ENCODE measurements at places on chromosomes 6 and 20.

- DNase-seq: no peak
These were observed 97.8 kb downstream of the WDR27 start for GRCh38 chr6:169604076-169604475.

GRCh38 chr20:20130399-20130798 lies 78.1 kb downstream of the CFAP61 start:
- no peak for DNase-seq

DNA sequence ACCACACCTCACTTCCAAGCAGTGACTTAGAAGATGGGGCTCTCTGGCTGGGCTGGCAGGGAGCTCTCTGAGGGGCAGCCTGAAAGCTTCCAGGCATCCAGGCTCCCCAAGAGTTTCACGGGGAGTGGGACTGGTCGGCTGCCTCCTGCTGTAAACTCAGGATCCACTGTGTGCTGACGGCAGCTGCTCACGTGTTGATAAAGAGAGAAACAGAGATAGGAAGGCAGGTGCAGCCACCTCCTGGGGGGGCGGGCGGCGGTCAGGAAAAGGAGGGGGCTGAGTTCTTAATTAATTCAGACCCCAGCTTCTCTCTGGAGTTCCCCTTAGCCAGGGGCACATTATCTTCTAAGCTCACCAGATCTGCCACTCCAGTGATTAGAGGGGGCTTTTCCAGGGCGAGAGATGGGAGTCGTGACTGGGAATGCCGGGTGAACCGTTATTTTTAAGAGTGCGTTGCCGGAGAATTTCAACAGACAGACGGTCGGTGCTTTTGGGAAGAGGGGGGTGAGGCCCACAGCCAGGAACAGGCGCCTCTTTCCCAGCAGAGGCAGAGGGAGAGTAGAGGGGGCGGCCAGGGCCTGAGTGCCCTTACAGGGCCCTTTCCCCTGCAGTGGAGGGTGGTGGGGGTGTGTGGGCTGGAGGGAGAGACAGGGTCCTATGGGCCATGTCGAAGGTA lies 70.9 kb downstream of the CD40 start:
- DNase-seq: no peak

DNA sequence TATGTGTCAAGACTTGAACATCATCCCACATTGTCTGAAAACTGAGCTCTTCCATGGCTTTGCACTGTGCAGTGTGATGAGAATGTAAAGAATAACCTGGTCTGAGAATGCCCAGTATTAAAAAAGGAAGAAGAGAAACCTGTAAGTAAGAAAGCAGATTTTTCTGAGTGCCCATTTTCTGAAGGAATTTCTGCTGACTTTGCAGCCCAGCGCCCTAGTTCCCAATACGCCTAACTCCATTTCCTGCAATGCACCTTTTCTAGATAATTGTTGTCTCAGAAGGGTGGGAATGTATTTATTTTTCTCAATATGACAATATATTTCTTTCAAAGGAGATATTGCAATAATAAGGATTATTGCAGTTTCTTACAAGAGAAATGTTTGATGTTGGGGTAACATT lies 231.5 kb downstream of the HAO1 start:
- DNase-seq: no peak

GRCh38 chr6:143159001-143159400 lies 98.3 kb downstream of the AIG1 start:
- no peak for DNase-seq

DNA sequence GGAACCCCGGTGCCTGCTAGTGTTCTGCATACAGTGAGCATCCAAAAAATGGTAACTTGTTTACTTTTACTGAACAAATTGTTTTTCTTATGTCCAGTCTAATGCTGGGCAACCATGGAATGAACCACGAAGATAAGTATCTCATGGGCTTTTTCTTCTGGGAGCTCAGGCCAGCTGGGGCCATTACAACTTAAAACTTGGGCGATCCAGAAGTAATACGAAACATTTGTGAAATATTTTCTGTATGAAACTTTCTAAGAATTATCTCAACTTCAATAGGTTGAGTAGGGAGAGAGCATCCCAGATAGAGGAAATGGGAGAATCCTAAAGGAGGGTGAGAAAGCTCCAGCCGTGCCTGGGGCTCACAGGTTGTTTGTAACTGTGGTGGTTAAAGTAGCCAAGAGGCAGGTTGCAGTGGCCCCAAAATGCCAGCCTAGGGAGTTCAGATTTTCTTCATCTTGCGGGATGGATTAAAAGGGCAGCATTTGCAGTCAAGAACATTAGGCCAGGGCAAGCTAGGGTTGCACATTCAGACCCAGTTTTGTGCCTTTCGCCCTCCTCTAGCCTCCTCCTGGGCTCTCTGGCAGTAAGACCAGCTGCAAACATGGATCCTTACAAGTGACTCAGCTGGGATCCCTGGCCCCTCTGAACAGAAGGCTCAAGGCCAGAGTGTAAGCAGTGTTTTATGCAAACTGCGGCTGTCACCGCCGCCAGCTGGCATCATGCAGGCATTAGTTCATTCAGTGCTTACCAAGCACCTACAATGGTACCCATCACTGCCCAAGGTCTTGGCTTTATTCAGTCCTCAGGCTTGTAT lies 41.5 kb downstream of the ELMO2 start:
- no peak for DNase-seq

DNA sequence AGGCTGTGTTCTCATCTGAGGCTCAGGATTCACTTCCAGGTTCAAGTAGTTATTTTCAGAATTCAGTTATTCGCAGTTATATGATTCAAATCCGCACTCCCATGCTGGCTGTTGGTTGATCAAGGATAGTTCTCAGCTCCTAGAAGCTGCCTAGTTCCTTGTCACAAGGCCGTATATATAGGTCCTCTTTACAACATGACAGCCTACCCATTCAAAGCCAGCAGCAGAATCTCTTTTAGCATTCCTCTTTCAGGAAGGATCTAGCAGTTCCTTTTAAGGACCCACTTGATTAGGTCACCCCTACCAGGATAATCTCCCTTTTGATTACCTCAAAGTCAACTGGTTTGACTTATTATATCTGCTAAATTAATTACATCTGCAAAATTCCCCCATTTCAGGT lies 23.8 kb upstream of the LAMP5 start:
- no peak for DNase-seq

DNA sequence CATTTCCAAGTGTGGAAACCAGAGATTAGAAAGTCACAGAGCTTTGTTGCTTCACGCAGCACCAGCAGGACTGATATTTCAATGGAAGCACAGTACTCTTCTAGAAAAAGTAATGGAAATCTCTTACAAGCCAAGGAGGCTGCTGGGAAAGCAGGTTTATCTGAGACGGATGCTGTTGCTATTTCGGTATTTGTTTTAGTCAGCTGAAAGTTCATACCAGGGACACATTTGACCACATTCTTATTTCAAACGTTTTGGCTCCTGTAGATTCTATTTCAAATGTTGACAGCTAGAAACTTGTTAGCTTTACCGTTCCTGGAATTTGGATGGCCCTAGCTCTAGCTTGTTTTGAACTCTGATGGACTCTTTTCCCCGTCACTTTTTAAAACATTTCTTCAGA lies 3.7 kb upstream of the TMEM242 start:
- no peak for DNase-seq

All from stimulated activated naive CD8-positive, alpha-beta T cell treated with anti-CD3 and anti-CD28 coated beads, Interleukin-15, amount 100 ng/mL, for 72 hours (primary cell).